CD4-positive, alpha-beta T cell treated with Interleukin-6 for 4 hours (primary cell): ENCODE measurements at places on chromosomes 1 and 21.

- DNase-seq = no peak
Measured at GRCh38 chr21:45741691-45742090, 98.2 kb downstream of the PCBP3 start.

DNA sequence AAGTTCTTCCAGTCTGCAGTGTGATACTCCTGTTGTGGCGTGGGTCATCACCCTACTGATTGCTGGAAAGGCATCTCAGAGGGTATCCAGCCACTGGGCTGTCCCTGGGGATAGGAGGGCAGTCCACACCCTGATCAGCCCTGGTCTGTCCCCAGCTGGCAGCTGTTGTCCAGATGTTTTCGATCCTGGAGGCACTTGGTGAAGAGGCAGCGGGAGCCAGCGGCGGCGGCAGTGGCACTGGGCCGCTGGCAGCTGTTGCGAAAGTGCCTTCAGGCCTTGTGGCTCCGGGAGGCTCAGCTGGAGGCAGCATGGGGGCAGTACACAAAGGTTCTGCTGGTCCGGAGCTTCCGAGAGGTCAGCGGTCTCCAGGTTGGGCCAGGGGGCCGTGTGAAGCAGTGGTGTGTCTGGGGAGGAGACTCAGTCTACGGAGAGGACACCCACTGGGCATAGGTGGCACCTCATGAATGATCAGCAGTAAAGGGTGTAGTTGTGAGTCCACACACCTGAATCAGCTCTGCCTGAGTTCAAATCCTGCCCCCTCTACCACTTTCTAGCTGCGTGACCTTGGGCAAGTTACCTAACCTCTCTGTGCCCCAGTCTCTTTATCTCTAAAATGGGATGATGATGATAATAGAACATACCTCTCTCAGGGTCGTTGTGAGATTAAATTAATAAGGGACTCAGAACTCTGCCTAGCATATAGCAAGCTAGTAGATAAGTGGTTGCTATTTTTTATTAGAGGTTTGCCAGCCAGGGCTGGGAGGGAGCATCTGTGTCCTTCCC lies 6.1 kb downstream of the C1orf167 start:
- DNase-seq = no peak

DNA sequence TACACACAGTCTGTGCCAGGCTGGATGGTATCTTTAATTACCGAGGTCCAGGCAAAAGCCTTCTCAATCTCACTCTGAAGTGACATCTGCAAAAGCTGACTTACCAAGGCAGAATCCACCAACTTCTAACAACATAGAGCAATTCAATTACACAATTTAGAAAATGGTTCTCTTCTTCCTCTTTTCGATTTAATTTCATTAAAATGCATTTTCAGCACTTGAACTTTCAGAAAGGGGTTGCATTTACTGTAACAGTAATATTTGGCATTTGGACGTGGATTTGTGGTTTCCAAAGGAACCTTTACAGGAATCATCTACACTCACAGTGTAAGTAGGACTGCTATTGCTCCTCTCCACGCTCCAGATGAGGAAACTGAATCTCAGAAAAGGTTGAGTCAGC lies 53.3 kb downstream of the ERO1B start:
- DNase-seq = no peak

GRCh38 chr1:31444725-31445448 lies 31.9 kb downstream of the SERINC2 start:
- DNase-seq = no peak

DNA sequence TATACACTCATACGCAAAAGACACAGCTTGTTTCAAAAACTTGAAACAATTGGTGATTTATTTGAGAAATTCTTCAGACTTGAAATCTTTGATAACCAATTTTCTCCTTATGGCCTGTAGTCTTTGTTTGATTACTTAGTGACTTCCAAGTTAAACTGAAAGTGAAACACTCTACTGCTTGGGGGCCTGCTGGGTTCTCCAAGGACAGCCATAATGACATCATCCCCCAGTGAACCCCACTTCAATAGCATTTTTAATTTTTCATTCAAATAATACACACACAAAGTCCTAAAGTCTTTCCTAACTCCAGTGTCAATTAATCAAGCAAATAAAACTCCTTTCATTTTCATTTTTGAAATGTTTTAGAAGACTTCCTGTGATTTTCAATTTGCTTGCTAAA lies 59.2 kb downstream of the KRTAP19-8 start:
- no peak for DNase-seq

GRCh38 chr1:106912131-106912530 lies 144.3 kb upstream of the PRMT6 start:
- DNase-seq = no peak
